ENCODE measurements at places on chromosomes 13 and 19. TPM values are rescaled to one million over a fixed set of nuclear protein-coding genes. Genes with fewer than 3 reads are reported as not detected.

GRCh38 chr19:23991170-23991569 lies 76.5 kb downstream of the ZNF726 start:
- peak; percentile 44 for DNase-seq

DNA sequence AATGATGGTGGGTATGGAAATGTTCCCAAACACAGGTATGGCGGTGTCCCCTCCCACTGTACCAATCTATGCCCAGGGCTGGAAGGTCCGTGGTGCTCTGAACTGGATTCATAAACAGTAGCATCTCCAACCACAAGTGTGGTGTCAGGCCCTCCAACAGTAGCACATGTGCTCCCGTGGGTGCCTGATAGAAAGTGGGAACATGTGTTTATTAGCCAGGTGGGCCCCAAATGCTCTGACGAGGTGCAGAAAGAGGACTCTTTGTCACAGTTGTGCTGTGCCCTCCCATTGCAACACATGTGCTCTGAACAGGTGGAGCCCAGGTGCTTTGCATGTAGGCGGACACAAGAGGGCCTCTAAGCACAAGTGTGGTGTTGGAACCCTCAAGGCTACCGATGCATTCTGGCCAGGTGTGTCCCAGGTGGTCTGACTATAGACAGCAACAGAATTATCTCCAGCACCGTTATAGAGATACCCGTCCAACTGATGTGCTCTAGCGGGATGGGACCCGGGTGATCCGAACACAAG lies 75.4 kb upstream of the ZNF30 start:
- DNase-seq: no peak

DNA sequence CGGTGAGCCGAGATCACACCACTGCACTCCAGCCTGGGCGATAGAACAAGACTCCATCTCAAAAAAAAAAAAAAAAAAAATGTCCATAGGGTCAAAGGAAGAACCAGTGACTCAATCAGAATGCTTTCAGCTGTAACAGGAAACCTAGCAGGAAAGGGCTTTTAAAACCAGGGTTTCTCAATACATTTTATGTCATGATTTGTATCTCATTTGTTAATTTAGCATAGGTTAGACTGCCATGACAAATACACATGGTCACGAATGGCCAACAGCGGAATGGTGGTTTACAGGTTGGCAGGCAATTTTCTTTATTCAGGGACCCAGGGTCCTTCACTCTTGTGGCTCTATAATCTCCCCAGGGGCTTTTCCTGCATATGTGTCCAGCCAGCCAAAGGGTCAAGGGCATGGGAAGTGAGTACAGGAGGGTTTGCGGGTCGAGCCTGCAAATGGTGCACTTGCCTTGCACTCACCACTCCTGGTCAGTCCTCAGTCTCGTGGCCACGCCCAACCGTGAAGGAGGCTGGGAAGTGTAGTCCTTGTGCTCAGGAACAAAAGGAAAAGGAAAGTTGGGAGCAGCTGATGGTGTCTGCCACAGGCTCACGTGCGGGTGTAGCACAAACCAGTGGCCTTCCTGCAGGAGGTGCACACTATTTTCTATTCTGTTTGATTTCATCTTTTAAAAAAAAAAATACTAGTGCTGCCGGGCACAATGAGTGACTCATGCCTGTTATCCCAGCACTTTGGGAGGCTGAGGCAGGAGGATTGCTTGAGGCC lies 14.8 kb downstream of the DHX34 start:
- DNase-seq: no peak

The DCT gene
- total RNA-seq: under 0.01 TPM
